Cortex of kidney (tissue), 1 donor: ENCODE measurements at places on chromosomes 12 and 14.

- DNase-seq: no peak
Observed at GRCh38 chr14:87838931-87839330, 154.1 kb downstream of the GALC start.

GRCh38 chr12:104583301-104583700, 126.6 kb downstream of the CHST11 start:
- no peak for DNase-seq

GRCh38 chr12:25962932-25963525, 4.5 kb downstream of the RASSF8 start:
- DNase-seq: no peak

- no peak for DNase-seq
Observed at GRCh38 chr12:131682510-131682895, 28.4 kb upstream of the SFSWAP start.

DNA sequence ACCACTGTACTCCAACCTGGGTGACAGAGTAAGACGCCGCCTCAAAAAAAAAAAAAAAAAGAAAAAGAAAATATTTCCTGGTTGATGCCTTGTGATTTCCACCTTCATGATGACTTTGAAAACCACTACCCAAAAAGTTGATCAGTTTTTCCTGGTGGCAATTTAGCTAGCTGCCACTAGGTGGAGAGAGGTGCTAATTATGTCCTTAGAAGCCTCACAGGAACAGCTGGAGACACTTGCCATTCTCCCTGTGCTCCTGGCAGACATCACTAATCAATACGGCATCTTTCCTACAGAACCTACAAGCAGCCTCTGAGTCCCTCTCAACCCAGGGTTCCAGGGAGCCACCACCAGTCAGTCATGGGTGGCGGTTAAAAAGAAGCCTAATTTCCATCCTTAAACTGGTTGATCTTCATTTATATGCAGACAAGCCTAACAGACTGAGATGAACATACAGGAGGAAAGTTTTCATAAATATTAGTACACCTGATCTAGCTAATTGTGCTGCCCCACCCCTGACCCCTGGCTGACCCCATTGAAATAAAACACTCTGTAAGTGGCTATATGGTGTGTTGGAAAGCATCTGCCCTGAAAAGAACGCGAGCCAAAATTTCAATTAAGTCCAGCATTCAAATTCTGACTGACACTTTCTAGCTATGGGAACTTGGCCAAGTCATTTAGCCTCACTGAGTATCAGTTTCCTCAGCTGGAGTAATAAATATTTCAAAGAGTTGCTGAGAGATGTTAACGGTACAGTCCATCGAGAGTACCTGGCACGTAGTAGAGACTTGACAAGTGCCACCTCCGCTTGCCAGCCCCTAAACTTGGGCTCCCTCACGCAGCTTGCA, 6.2 kb upstream of the OAS1 start:
- no peak for DNase-seq

DNA sequence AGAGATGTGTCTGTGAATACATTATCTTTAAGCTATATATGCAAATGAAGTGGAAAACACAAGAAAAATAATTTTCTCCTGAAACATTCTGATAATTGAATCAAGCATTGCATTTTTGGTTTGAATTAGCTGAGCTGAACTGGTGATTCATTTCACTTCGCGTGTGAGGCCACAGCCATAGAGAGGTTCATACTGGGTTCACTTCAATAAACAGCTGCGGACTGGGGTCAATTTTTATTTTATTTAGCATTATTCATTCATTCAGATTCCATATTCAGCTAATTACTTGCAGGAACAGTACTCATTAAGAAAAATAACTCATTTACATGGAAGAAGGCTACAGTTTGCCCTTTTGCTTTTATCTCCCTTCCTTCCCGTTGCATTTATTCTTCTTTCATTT, 195.2 kb upstream of the LRIG3 start:
- DNase-seq: no peak

- no peak for DNase-seq
Observed at GRCh38 chr12:52402873-52403540, 3.1 kb downstream of the KRT82 start.

GRCh38 chr12:104462931-104463339, 6.2 kb downstream of the CHST11 start:
- DNase-seq: no peak

- DNase-seq: no peak
Observed at GRCh38 chr14:103016071-103016470, 41.3 kb downstream of the CDC42BPB start.

GRCh38 chr14:33510991-33511390, 439.9 kb downstream of the EGLN3 start:
- no peak for DNase-seq

DNA sequence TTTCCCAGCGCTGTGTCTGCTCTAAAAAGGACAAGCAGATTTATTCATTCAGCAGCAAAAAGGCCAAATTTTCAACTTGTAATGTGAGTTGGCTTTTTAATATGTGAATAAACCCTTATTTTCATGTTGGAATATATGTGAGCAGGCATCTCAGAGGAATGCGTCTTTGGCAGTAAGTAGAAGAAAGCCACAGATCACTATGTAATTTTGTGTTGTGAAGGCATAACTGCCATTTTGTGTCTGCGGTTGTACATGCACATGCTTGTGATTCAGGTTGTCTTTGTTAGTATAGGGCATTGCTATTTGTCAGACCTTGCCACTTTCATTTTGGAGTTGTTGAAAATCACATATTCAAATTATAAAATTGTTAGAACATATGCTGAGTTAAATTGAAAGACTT, 398.8 kb upstream of the RGS6 start:
- DNase-seq: no peak

DNA sequence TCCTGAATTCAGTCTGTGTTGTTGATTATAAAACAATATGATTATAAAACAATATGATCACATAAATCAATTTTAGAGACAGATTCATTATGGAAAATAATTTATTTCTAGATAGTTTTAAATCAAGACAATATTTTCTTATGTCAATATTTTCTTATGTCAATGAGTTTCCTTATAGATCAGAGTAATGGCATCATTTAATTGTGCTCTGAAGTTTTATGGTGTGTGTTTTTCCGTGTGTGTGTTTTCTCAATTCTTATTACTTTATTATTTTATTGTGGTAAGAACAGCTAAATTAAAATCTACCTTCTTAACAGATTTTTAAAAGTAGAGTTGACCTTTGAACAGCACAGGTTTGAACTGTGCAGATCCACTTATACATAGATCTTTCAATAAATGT, 105.3 kb upstream of the SLCO1B1 start:
- no peak for DNase-seq

DNA sequence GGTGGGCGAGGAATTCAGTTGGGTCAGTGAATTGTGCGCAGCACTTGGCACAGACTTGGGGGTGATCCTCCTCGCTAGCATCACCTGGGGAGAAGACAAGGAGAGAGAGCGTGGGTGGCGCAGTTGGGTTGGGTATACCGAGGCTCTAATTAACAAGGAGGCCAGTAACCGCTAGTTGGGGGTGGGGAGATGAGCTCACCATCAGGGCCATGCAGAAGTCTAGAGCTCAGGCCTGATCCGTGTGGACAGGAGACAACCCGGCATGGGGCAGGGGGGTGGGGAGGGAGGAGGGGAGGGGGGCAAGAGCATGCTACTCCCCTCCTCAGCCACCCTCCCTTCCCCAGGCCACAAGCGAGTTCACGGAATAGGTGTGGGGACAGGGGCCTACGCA, 580 bp downstream of the SALL2 start:
- no peak for DNase-seq

DNA sequence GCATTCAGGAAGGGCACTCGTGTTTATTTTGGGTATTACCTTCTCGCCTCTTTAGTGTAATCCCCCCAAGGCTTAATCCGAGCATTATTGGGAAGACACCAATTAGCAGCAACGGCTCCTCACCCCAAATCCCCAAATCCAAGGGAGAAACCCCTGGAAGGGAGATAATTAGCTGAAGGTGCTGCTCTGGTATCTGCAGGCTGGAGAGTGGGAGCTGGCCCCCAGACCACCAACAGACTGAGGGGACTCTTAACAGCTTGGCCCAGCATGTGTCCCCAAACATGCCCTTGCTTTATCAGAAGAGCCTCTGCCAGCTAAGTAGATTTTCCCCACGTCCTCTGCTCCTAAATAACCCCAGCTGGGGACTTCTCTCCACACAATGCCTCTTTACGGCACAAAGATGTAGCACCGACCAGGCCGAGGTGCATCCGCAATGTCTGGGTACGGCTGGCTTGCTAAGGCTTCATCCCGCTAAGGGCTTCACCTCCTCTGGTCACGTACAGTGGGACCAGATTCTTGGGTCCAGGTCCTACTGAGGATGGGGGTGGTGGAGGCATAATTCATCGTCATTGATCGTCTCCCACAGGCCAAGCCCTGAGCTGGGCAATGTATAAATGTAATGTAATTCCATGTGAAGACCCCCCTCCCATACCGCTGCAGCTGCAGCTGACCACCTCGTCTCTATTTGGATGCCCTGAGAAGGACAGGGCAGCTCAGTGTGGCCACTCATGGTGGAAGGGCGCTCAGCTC, 123.7 kb upstream of the GSC start:
- no peak for DNase-seq

DNA sequence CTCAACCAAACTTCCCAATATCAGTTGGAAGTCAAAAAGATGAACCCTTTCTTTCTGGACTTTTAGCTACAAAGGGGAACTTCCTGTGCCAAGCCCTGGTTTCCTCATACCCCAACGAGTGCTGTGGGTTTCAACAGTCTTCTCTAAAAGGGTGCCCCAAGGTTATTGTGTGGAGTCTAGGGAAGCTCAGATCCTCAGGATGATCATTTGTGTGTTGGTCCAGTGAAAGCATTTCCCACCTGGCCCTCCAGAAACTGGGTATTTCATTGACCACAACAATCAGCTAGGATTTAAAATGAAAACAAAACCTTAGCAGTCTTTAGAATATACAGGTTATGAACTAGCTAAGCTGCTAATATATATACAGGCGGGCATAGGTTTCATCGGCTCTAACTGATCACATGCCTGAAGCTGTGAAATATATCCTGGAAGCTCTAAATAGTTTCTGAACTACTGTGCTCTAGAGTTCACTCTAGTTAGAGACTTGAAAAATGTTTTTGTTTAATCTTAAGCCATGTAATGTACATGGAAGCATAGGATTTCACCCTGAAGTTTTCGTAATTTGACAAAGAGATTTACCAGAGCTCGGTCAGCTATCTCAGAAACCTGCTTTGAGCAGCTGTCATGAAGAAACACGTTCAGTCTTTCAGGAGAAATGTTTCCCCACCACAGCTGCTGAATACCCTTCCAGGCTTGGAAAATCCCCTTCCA, 29.6 kb downstream of the P2RX4 start:
- no peak for DNase-seq

DNA sequence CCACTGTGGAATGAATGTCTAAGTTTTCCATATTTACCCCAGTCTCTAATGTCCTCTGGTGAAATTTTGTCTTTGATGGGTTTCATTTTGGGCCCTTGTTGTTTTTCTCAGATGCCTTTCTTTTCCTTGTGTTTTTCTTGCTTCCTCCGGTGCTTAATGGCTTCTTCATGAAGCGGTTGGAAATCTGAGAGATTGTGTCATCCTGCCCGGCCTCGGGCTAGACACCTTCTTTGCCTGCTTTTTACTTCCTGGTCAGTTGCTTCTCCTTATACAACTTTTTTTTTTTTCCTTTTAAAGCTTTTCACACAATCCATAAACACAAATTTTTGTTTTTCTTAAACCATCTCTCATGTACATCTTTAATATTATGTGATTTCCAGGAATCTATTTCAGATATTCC, 7.1 kb downstream of the ETV6 start:
- DNase-seq: no peak

- no peak for DNase-seq
Observed at GRCh38 chr14:105487986-105488777, 1.5 kb downstream of the CRIP1 start.

DNA sequence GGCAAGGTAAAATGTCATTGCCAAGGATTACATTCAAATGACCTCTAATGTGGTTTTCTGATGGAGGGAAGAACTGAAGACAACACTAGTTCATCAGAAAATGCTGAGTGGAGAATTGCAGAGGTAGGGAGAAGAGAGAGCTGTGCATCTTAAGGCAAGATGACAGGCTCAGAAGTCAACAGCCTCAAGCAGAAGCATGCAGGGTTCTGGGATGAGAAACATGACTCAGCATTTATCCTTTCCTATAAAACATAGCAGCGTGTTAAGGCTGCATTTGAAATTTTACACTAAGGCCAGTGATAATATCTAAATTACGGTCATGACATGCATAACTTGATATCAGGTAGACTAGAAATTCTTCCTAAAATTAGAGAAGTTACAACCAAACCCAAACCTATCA, 53.7 kb upstream of the DYRK2 start:
- DNase-seq: no peak

DNA sequence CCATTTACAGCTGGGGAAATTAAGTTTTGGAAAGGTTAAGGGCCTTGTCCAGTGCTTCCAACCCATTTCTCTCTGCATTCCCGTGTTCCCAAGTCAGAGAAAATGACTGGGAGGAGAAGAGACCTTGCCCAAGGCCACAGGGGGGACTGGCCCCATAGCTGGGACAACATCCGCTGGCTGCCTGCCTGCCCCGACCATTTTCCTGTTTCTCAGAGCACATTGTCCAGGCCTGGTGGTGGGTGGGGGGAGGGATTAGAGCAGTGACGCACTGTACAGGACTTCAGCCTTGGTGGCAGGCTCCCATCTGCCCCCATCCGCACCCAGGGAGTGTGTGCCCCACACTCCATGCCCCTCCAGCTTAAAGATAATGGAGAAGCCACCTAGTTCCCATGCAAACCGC, 27.7 kb downstream of the DIO3 start:
- no peak for DNase-seq

DNA sequence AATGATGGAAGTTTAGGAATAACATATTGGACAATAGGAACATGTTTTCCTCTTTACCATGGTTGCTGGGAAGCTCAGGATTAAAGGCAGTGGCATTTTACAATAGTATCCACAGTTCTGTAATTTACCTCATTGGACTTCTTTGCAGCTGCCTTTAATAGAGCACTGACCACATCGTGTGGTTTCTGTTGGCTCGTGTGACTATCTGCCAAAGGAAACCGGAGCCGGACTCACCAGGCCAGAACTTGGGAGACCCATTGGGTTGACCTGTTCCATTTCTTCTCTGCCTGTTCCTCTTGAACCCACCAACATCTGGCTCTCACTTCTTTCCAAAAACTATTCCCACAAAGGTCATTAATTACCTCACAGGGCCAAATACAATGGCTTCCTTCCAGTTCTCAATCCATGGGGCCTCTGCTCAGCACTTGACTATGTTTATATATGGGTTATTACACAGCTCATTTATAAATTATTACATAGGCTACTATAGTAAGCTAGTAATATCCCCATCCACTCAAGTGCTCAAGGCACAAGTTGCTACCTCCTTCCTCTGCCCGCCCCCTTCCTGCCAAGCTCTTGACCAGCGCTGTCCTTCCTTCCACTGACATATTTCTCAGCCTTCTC, 121.5 kb upstream of the VASH1 start:
- DNase-seq: no peak
